Upper lobe of left lung (tissue), 6 donors: ENCODE measurements at places on chromosomes 1 and 21. TPM values are rescaled to one million over a fixed set of nuclear protein-coding genes. Genes with fewer than 3 reads are reported as not detected.
A peak's percentile ranks its signal among the peaks of the same experiment; 100 is the strongest.

The CYP2J2 gene
- total RNA-seq: 13.1 TPM

- no peaks in the 10 kb centered on the region for H3K27me3 ChIP-seq
- peaks cover 4% of the 10 kb centered on the region for H3K4me1 ChIP-seq
- H3K27ac ChIP-seq: no peak overlapping the region
- no peak for DNase-seq
- no peak overlapping the region for H3K4me3 ChIP-seq
Measured at GRCh38 chr1:186214791-186215190, 160.3 kb downstream of the TPR start.

DNA sequence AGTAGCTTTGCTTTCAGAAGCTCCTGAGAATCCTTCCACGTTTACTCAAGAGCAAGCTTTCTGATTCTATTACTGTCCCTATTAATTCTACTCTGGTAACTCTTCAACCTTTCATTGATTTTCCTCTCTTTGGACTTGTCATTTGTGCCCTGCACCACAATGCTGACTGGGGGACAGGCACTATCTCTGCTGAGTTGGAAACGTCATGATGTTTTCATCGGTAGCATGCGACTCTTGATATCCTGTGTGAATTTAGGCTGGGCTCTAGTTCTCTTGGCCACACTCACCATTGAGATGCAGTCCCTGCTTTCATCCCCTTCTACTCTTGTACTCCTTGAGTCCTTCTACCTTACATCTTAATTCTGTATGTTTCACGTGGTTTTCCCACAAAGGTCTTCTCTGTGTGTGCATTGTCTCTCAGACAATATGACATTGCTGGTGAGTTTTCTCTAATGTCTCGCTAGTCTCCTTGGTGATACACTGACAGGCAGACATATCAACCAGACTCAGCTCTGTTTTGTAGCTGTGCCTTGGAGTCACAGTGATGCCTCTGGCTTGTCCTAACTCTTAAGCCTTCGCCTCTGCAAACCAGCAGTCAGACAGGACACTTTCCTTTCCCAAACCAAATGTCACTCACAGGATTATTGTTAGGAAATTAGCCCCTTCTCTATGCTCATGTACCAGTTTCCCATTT lies 223.6 kb upstream of the ADGRL2 start:
- H3K27ac ChIP-seq: no peak overlapping the region
- DNase-seq: no peak
- peaks cover 11% of the 10 kb centered on the region for H3K4me1 ChIP-seq
- no peaks in the 10 kb centered on the region for H3K36me3 ChIP-seq
- no peak overlapping the region for H3K4me3 ChIP-seq
- H3K27me3 ChIP-seq: no peaks in the 10 kb centered on the region

- no peak overlapping the region for H3K4me3 ChIP-seq
- no peaks in the 10 kb centered on the region for H3K27me3 ChIP-seq
- no peaks in the 10 kb centered on the region for H3K4me1 ChIP-seq
Measured at GRCh38 chr1:215720126-215720525, 153.0 kb downstream of the KCTD3 start.

- H3K27ac ChIP-seq: peak overlapping the region; percentile 97
- H3K4me3 ChIP-seq: peak overlapping the region; percentile 95
- no peak for DNase-seq
- H3K27me3 ChIP-seq: no peaks in the 10 kb centered on the region
- H3K36me3 ChIP-seq: no peaks in the 10 kb centered on the region
Measured at GRCh38 chr1:174998569-174999215, 1.1 kb upstream of the CACYBP start.

DNA sequence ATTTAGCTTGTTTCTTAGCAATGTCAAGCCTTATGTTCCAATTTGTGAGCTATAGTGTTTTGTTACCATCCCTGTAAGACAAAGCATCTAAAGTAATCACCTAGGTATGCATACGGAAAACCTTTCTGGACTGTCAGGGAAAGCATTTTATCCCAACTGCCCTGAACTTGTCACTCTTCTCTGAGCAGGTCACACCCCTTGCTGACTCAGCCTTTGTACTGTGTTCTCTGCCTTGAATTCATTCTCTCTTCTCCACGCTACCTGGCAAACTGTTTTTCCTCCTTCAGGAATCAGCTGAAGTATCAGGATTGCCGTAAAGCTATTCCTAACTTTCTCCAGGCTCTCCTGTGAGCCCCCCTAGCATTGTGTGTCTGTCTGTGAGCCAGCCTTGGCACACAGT lies 54.2 kb downstream of the PBX1 start:
- peaks cover 26% of the 10 kb centered on the region for H3K4me1 ChIP-seq
- H3K36me3 ChIP-seq: no peaks in the 10 kb centered on the region
- no peaks in the 10 kb centered on the region for H3K27me3 ChIP-seq
- H3K27ac ChIP-seq: no peak overlapping the region
- H3K4me3 ChIP-seq: no peak overlapping the region

The AUNIP gene
- 0.43 TPM for total RNA-seq

DNA sequence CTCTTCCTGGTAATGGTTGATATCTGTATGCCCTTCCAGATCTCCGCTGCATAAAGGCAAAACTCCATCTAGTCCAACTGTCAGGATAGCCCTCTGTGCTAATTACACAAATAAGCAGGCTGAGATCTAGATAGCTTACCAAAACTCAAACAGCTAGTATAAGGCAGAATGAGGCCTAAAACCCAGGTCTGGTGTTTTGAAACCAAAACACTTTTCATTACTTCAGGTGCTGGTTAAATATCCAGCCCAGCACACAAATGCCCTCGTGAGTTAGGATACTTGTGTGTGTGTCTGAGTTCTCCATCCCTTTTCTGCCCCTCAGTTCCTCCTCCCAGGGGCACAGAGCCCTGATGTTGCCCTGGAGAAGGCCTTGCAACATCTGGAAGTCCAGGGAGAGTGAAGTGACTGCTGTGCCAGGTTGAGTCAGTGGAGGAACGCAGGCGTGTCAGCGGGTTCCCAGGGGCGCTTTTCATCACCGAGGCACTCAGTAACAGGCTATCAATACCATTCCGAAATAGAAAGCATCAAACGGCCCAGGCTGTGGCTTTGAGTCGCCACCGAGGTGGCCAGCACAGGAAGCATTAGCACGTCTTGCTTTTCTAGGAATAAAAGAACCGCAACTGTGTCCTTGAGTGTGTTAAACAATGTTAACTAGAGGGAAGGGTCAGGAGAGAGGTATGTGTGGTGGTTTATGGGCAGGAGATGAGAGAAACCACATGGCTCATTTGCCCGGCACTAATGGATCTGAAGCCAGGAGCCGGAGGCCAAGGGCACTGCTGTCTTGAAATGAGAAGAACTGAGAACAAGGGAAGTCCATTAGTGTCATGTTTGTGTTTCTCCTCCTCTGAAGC lies 90.7 kb upstream of the WLS start:
- H3K36me3 ChIP-seq: no peaks in the 10 kb centered on the region
- no peaks in the 10 kb centered on the region for H3K27me3 ChIP-seq

- no peaks in the 10 kb centered on the region for H3K4me1 ChIP-seq
- H3K27me3 ChIP-seq: no peaks in the 10 kb centered on the region
- no peaks in the 10 kb centered on the region for H3K36me3 ChIP-seq
- H3K27ac ChIP-seq: no peak overlapping the region
Measured at GRCh38 chr1:114062477-114063099, 83.3 kb downstream of the OLFML3 start.

The UBAP2L gene
- 77.5 TPM for total RNA-seq

DNA sequence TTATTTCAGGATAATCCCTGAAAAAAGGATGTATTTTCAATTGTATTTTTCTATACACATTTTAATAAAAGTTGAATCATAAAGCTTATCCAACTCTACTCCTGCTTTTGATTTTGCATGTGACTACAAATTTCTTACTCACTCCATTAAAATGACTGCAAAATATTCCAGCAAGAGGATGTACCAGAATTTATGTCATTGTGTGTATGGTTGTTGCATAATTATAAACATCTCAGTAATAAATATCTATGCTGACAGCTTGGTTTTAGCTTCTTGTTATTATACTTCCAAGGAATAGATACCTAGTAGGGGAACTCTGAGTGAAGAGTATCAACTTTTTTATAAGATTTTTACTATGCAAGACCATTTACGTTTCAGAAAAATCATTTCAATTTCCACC lies 463.2 kb upstream of the RUNX1 start:
- DNase-seq: no peak
- H3K36me3 ChIP-seq: no peaks in the 10 kb centered on the region
- H3K4me3 ChIP-seq: no peak overlapping the region
- no peak overlapping the region for H3K27ac ChIP-seq
- no peaks in the 10 kb centered on the region for H3K27me3 ChIP-seq

The PDZK1IP1 gene
- 44.8 TPM for total RNA-seq

The GBP6 gene
- 0.30 TPM for total RNA-seq

The GTF2B gene
- 37.3 TPM for total RNA-seq
